Omental fat pad (tissue), 4 donors: ENCODE measurements at places on chromosomes 2 and 18. TPM values are rescaled to one million over a fixed set of nuclear protein-coding genes. Genes with fewer than 3 reads are reported as not detected.

Gene TIGD1
- 1.5 TPM for total RNA-seq

Gene SH3RF3
- total RNA-seq, result 10.2 TPM

Gene SULT1C2
- not detected for total RNA-seq

Gene LAMA1
- total RNA-seq, result 3.5 TPM

Gene HOXD3
- total RNA-seq, result 2.6 TPM

Gene IL36B
- not detected for total RNA-seq

Gene HAAO
- total RNA-seq, result 7.2 TPM

Gene TMEM185B
- 21.5 TPM for total RNA-seq

Gene DNAJC5G
- total RNA-seq, result not detected

Gene SKOR2
- total RNA-seq, result not detected

Gene COL3A1
- 237 TPM for total RNA-seq

Gene OSBPL1A
- total RNA-seq, result 107 TPM

Gene RASGRP3
- 11.8 TPM for total RNA-seq

Gene CD8B
- 1.8 TPM for total RNA-seq

Gene ACSL3
- total RNA-seq, result 66.7 TPM

DNA sequence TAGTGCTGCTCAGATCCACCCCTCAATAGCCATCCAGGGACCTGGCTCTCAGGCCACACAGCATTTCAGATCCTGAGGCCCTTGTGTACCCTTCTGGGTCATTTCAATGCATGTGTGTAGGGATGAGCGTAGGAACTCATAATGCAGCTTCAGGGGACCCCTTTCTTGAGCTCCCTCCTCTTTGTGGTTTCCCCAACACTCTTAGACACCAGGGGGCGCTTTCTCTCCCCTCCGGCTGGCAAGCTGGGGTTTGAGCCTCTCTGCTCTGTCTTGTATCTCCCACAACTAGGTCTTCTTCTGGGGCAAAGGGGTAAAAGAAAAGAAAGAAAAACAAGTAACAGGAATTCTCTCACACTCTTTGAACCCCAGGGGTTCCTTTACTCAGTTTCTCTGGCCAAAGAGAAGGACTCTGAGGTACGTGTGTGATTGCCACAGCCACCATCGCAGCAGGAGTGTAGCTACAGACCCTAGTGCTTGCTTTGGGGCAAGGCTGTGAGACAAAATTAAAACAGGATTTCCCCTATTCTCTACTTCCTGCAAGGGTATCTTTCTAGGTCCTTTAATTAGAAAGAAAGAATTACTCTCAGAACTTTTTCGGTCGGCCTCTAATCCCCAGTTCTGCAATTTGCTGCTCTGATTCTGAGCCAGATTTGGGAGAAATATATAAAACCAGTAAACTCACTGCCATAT is 38.0 kb downstream of the CABYR start:
- peak; percentile 55 for DNase-seq

DNA sequence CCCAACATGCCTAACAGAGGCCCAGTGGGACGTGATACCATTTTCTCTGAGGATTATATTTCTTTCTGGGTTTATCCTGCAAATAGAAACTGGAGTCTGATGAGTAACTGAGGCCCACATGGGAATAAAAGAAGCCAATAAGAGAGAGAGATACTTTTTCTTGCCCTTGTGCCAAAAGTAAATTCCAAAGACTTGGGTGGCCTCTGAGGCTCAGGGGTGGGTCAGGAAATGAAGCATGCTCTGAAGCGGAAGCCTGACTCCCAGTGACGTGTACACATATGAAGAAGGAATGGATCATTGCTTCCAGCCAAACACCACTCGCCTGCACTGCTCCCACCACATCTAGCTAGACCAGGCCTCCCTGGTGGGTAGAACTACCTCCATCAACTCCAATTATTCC is 273.6 kb upstream of the NCKAP5 start:
- no peak for DNase-seq

DNA sequence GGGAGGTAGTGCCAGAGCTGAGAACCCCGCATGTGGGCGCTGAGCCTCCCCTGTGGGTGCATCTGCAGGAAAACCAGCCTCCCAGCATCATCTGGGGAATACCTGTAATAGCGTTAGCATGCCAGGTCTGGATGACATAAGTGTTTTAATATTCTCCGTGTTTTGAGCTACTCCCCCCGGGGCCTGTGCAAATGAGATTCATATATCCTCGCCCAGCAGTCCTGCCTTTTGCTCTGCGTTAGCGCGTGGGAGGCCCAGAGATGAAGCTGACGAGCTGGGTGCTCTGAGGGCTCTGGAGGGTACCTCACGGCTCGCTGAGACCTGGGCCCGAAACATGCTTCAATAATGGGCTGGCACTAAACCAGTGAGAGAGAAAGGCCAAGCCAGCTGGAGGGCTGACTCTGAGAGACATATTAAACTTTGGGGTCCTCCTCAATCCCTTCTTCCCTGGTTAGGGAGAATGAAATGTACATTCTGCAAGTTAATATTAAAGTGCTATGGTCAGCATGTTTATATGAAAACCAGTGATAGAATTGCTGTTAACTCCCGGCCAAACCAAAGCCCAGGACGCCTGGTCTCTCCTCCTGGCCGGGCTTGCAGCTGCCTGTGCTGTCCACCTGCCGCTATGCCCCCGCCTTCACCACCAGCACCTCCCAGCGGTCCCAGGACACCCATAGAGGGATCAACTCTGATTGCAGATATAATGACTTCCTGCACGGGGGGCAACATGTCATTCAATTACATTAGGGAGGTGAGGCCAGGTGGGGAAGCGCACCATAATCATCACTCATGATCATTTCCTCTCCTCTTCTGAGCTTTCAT is 77.0 kb downstream of the EDAR start:
- no peak for DNase-seq

- no peak for DNase-seq
Measured at GRCh38 chr18:30487962-30488361, 554.6 kb downstream of the DSC3 start.

GRCh38 chr2:123747326-123747725 is 277.8 kb upstream of the CNTNAP5 start:
- no peak for DNase-seq

GRCh38 chr18:56652802-56653201 is 1.6 kb downstream of the WDR7 start:
- no peak for DNase-seq

- no peak for DNase-seq
Measured at GRCh38 chr18:58407649-58408407, 221.1 kb downstream of the ALPK2 start.

DNA sequence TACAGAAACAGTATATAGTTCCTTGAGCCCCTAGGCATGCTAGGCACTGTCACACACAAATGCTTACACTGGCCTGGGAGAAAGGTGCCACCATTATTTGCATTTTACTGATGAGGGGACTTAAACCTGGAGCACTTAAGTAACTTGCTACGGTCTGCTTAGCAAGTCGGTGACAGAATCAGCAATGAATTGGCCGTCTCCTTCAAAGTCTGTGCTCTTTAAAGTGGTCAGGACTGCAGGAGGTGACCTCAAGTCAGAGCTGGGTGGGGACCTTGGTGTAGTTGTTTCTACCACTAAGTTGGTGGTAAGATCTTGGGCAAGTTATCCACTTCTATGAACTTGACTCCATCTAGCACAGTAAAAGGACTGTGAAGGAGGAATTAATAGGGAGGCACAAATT is 34.8 kb downstream of the PTPRM start:
- no peak for DNase-seq

DNA sequence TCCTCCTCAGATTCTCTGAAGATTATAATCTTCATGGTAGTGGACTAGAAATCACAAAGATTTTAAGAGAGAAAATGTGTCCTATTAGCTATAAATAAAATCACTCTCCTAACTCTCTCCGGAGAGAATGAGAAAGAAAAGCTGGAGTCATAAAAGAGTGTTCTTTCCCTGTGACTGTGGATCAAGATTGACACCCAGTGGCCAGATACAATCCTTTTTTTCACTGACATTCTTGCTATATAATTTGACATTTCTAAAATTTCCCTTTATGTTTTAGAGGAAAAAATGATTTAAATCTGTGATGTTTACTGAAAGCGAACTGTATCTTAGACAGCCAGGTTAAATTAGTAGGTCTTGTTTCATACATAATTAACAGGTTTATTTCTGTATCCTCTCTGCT is 35.4 kb upstream of the LRP2 start:
- no peak for DNase-seq

GRCh38 chr18:32696376-32696775 is 76.4 kb downstream of the KLHL14 start:
- DNase-seq, result no peak

- no peak for DNase-seq
Measured at GRCh38 chr2:168913495-168913894, 12.4 kb downstream of the G6PC2 start.

DNA sequence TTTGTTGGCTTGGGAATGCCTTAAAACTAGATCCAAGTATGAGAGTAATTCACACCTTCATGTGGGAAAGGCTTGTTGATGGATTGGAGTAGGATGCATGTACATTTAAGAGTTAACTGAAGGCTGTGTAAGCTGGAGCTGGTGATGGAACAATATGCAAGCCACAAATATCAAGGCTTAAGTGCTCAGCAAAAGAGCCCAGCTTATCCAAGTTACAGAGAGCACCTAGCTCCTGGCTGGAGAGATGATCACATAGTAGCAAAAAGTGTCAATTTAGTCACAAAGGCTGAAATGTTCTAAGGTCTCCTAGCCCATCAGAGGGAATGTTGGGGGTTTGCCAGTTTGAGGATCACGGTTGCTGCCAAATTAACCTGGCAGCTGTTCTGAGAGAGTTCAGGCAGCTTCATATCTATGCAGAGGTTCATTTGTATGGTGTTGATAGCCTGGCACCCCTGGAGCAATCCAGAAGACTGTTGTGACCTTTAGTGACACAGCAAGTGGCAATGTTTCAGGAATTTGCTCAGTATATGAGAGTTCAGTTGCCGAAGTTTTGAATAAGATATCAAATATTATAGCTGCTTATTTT is 228.2 kb downstream of the DOK6 start:
- no peak for DNase-seq

- DNase-seq, result no peak
Measured at GRCh38 chr2:149261692-149262091, 68.7 kb upstream of the LYPD6 start.

- DNase-seq, result peak; percentile 30
Measured at GRCh38 chr2:168699844-168700417, 102.5 kb upstream of the NOSTRIN start.

- no peak for DNase-seq
Measured at GRCh38 chr2:207133458-207133819, 32.3 kb downstream of the KLF7 start.

DNA sequence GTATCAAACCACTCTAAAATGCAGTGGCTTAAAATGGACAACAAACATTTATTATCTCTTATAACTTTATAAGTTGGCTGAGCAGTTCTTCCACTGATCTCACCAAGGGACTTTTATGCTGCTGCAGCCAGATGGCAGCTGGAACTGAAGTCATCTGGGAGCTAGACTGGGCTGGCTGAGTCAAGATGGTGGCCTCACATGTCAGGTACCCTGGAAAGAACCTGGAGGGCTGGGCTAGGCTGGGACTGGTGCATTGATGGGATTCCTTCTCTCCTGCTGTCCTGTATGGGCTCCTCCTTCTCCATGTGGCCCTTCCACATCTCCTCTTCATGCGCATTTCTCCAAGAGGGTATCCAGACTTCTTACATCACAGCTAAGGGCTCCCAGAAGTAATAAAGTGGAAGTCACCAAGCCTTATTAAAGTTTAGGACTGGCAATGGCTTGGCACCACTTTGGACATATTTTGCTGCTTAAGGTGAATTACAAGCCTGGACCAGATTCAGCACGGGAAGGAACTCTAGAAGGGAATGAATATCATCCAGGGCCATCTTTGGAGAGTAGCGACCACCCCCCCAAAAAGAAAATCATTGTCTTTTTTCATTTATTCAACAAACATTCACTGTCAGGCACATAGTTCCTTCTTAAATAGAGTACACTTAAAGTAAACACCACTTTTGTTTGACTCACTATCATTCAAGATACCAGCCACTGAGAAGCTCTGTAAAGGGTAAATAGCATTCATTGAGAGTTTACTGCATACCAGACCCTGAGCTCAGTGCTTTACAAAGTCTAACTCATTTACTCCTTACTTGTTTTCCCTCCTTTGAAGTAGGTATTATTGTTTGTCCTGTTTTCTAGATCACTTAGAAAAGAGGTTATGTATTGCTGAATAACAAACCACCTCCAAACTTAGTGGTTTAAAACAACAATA is 138.0 kb downstream of the ZFP36L2 start:
- no peak for DNase-seq

DNA sequence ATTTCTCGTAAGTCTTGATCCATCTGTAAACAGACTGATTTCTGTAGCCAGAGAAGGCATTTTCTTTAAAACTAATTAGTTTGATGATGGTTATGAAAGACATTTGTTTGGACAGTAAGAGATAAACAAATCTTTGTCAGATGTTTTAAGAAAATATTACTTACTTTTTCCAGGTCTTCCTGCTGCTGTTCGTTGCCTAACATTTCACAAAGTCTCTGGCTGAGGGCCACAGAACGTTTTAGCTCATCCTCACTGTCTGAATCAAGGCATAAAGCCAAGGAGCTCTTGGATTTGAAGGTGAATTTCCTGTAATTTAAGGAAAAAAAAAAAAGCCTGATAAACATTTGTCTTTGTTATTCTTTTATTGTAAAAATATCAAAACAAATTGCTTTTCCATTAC is 57.8 kb downstream of the VIL1 start:
- peak; percentile 32 for DNase-seq

DNA sequence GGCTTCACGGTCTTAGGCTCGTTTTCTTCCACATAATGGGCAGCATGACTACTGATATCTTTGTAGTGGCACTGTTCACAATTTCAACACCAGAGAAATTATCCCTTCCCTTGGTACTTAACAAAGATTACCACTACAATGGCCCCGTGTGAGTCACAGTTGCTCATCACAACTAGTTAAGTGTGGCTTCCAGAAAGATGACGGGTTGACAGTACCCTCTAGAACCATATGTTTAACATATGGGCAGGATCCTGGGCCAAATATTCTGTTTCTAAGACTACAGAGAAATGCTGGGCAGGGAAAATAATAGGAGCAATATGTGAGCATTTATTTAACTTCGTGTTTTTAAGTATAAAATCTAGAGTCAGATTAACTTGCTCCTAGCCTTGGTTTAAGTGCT is 780.1 kb upstream of the LINC00305 start:
- no peak for DNase-seq

DNA sequence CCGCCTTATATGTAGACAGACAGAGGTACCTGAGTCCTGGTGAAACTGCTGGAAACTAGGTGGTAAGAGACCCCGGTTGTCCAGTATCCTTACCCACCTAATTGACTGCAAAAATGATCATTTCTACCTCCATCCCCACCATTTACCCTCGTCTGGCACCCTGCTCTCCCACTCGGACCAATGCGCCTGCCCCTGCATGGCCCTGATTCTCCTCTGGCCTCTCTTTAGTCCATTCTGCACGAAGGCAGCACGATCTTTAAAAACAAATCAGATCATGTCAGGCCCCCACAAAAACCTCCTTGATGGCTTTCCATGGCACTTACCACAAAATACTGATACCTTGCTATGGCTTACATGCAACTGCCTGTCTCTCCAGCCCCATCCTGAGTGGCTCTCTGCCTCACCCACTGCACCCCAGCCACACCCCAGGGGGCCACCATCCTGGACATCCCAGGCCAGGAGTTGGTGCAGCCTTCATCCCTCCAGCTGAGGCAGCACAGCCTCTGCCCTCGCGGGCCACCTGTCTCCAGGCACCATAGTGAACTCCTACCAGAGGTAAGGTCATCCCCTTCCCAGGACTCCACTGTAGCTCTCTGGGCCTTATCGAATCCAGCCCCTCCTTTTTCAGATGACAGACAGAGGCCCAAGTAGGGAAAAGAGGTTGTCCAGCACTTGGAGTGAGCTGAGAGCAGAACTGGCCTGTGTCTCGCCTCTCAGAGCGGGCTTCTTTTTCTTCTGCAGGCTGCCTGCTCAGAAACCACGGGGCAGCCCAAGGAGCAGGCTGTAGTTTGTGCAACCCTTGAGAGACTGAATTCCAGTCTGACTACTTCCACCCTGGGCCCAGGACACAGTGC is 12.3 kb upstream of the CIB4 start:
- peak; percentile 6 for DNase-seq

- DNase-seq, result no peak
Measured at GRCh38 chr18:35192415-35192814, 48.4 kb upstream of the ZNF397 start.
